Peyer's patch (tissue), 4 donors: ENCODE measurements at places on chromosomes 6 and 20. TPM values are rescaled to one million over a fixed set of nuclear protein-coding genes. Genes with fewer than 3 reads are reported as not detected.

Gene PXMP4
- 0.83 TPM for total RNA-seq

Gene EBF4
- total RNA-seq: 1.4 TPM

DNA sequence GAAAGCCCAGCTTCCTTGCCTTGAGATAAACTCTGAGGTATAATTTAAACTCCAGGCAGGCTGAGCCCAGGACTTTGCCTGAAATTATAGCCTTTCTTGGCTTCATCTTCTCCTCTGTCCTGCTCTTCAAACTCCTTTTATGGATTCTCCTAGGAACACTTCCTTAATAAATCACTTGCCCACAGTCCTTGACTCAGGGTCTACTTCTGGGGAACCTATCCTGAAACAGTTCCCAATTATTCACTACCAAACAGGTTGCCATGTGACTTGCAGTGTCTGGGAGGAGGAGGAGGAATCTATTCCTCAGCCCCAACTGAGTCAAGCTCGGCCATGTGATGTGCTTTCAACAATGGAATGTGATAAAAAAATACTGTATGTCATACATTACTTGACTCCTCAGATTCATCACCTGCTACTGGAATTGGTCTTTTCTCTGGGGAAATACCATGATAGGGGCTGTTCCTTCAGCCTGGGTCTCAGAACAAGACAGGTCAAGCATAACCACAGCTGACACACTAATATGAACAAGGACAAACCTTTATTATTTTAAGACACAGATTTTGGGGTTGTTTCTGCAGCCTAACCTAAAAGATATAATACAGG, 20.5 kb upstream of the CDKN1A start:
- no peaks in the 10 kb centered on the region for H3K36me3 ChIP-seq
- no peaks in the 10 kb centered on the region for H3K27me3 ChIP-seq
- no peak for DNase-seq
- no peak overlapping the region for H3K4me3 ChIP-seq
- no peak overlapping the region for H3K27ac ChIP-seq

- no peak overlapping the region for H3K27ac ChIP-seq
- H3K4me3 ChIP-seq: no peak overlapping the region
- no peaks in the 10 kb centered on the region for H3K27me3 ChIP-seq
- H3K36me3 ChIP-seq: no peaks in the 10 kb centered on the region
- no peaks in the 10 kb centered on the region for H3K4me1 ChIP-seq
- no peak for DNase-seq
Measured at GRCh38 chr6:12069891-12070529, 57.9 kb downstream of the HIVEP1 start.

GRCh38 chr20:57985278-57985677, 243.2 kb downstream of the ANKRD60 start:
- H3K27me3 ChIP-seq: no peaks in the 10 kb centered on the region
- H3K4me1 ChIP-seq: no peaks in the 10 kb centered on the region
- H3K27ac ChIP-seq: no peak overlapping the region
- no peak overlapping the region for H3K4me3 ChIP-seq
- H3K36me3 ChIP-seq: no peaks in the 10 kb centered on the region
- no peak for DNase-seq
